Non-pigmented ciliary epithelial cell (primary cell): ENCODE measurements at places on chromosomes 6 and 20.

- peak; percentile 38 for DNase-seq
Measured at GRCh38 chr6:88730611-88731011, 232.8 kb downstream of the RNGTT start.

DNA sequence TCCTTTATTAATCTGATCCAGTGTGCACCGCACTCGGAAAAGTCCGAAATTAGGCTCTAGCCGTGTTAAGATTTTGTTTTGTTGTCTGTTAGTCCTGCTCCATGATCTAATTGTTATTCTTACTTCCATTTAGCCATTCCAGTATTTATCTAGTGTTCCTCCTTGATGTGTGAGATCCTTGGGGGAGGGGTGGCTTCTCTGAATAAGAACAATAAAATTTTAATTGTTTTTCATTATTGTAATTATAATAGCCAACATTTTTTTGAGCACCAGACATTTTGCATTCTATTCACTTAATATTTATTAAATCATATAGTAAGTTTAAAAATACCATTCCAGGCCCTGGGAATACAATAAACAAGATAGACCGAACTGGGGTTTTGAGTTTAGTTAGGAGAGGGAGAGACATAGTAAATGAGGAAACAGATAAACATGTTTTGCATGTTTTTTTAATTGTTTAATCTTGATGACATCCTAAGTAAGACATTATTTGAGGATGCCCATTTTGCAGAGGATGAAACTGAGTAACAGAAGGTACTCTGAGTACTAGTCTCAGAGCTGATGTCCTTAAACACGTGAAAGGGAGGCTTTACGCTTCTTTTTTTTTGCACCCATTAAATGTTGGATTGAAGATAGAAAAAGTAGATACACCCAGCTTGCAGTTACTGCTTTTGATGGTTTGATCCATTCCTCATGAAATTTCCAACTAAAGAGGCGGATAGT, 1.2 kb downstream of the CBFA2T2 start:
- DNase-seq, result no peak

- DNase-seq, result no peak
Measured at GRCh38 chr20:18904624-18905023, 91.0 kb downstream of the SCP2D1 start.

GRCh38 chr20:17682103-17682888, at the start of gene RRBP1:
RRBP1 (minus strand) TSS chr20:17682242; CDS start chr20:17660507, 21,735 bp downstream.
- DNase-seq, result peak; percentile 89

- no peak for DNase-seq
Measured at GRCh38 chr6:11527274-11527870, 10.2 kb upstream of the TMEM170B start.

GRCh38 chr20:56244259-56244658, 4.3 kb upstream of the MC3R start:
- no peak for DNase-seq

DNA sequence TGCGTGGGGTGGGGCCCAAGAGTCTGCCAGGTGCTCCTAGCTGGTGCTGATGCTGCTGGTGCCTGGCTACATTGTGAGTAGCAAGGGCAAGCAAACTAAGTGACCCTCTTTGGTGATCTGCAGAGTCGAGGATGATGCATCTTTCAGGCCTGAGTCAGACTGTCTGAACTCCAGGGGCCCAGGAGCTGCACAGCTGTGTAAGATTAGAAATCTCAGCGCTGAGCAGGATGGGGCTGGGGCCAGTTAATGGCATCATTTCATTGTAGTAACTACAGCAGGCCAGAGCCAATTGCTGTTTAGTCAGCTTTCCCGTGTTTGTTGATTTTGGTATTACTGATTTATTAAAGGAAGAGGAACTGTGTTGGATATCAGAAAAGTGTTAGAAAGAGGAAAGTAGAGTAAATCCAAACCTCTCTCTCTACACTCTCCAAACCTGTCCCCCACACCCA, 365.2 kb downstream of the PAX1 start:
- DNase-seq, result no peak

DNA sequence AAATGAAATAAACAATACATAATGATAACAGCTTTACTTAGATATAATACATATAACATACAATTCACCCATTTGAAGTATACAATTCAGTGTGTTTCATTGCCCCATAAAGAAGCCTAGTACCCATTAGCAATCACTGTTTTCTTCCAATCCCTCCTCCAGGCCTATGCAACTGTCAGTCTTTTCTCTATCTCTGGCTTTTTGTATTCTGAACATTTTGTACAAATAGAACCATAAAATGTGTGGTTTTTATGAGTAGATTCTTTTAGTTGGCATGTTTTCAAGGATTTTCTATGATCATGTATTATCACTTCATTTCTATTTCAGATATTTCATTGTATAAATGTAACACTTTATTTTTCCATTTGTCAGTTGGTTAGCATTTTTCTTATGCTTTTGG, 54.6 kb upstream of the MYO6 start:
- DNase-seq, result no peak

DNA sequence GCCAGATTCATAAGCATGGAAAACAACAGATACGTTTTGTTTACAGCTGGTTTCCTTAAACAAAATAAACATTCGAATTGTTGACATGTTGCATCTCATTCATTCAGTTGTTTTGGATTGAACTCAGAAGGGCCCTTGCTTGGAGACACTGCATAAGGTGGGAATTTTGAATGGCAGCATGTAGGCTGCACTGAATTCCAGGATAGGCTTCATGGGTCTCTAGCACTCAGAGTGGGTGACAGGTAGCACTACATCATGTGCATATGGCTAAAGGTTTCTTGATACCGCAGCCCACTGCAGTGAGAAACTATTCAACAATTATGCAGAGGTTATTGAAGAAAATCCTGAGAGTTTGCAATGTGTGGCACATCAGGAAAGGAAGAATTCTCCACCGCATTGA, 1.6 kb downstream of the BEND6 start:
- DNase-seq, result no peak

DNA sequence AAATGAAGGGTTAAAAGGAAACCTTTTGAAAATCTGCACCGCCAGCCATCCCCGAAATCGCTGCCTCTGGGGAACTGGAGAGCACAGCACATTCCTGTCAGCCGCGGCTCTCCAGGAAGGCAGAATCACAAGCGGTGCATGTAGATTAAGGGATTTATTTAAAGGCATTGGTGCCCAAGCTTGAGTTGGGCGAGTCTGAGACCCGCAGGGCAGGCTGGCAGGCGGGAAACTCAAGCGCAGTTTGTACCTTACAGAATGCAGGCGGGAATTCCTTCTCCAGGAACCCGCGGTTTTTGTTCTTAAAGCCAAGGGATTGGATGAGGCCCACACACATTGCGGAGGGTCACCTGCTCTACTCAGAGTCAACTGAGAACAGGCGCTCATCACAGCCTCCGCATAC, 10.8 kb downstream of the GPR31 start:
- no peak for DNase-seq

DNA sequence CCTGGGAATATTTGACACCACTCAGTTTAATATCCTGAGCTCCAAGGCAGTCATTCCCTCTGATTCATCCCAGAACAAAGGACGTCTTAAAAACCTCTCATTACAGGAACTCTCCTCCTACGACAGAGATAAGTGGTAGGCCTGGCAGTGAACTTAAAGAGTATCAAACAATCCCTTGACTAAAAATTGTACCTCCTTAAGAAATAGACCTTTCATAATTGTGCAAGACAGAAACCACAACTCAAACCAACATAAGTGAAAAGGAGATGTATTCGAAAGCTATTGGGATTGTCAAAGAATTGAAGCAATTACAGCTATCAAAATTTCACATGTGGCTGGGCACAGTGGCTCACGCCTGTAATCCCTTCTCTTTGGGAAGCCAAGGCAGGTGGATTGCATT, 19.1 kb upstream of the BNIP5 start:
- DNase-seq, result no peak

GRCh38 chr6:18147160-18147559, 7.7 kb downstream of the TPMT start:
- DNase-seq, result no peak

DNA sequence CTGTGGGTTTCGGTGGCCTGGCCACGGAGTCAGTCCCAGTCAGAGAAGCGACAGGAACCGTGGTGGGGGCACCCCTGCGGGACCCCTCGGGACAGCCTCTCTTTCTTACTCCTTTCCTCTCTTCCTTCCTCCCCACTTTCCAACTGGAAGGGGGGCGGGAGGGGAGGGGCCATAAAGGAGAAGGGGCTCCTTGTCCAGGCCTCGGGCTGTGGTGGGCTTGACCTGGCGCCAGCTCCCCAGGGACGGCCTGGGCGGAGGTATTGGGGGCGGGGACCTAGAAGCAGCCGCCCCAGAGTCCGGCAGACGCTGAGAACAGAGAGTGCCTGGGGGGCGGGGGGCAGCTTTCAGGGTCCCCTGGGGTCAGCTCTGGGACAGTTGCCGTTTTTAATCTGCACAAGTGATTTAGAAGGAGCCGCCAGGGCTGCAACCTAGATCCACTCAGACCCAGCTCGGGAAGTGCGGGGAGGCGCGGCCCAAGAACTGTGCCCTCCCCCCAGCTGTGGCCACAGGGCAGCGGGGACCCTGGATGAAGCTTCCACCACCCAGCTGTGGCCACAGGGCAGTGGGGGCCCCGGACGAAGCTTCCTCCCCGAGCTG, 6.4 kb upstream of the ABHD16B start:
- DNase-seq, result no peak

- DNase-seq, result no peak
Measured at GRCh38 chr20:25685276-25686080, 11.2 kb downstream of the ZNF337 start.
